Myometrial cell (primary cell): ENCODE measurements at places on chromosomes 2 and 18. TPM values are rescaled to one million over a fixed set of nuclear protein-coding genes. Genes with fewer than 3 reads are reported as not detected.

SKA1 gene
- total RNA-seq: 21.1 and 34.3 TPM in 2 replicates

MC2R gene
- not detected in 2 replicates for total RNA-seq

STON1 gene
- 15.0 and 19.7 TPM in 2 replicates for total RNA-seq

NT5C1B gene
- total RNA-seq: not detected in 2 replicates

DNAJC5G gene
- not detected in 2 replicates for total RNA-seq

ABCB11 gene
- not detected in 2 replicates for total RNA-seq

RAB6C gene
- not detected in 2 replicates for total RNA-seq

CD207 gene
- not detected in 2 replicates for total RNA-seq

TSHZ1 gene
- total RNA-seq: 5.2 and 5.7 TPM in 2 replicates

IAH1 gene
- 88.5 and 98.9 TPM in 2 replicates for total RNA-seq

BAZ2B gene
- total RNA-seq: 22.5 and 23.4 TPM in 2 replicates

SCN9A gene
- total RNA-seq: 15.0 and 15.2 TPM in 2 replicates

PRSS56 gene
- not detected in 2 replicates for total RNA-seq

CPLX4 gene
- not detected in 2 replicates for total RNA-seq

NPHP1 gene
- 4.3 and 6.7 TPM in 2 replicates for total RNA-seq

UNC80 gene
- not detected in 2 replicates for total RNA-seq

MARCO gene
- total RNA-seq: not detected in 2 replicates

VWC2L gene
- total RNA-seq: not detected in 2 replicates

ASB18 gene
- not detected in 2 replicates for total RNA-seq

DUSP19 gene
- 1.4 and 5.8 TPM in 2 replicates for total RNA-seq

DLX2 gene
- total RNA-seq: not detected in 2 replicates

HOXD11 gene
- total RNA-seq: 6.6 and 9.4 TPM in 2 replicates

SF3B6 gene
- total RNA-seq: 155 and 179 TPM in 2 replicates

SPC25 gene
- 11.8 and 14.7 TPM in 2 replicates for total RNA-seq

MRO gene
- not detected in 2 replicates for total RNA-seq

EVA1A gene
- 14.5 and 19.0 TPM in 2 replicates for total RNA-seq

C1QL2 gene
- not detected in 2 replicates for total RNA-seq

GLI2 gene
- total RNA-seq: 4.1 and 4.9 TPM in 2 replicates

E2F6 gene
- 8.6 and 16.3 TPM in 2 replicates for total RNA-seq

TCF4 gene
- total RNA-seq: 34.0 and 34.9 TPM in 2 replicates

ANO7 gene
- 0.29 TPM in 1 of 2 replicates, not detected in the other for total RNA-seq

GPR35 gene
- total RNA-seq: not detected in 2 replicates

SCYGR7 gene
- total RNA-seq: not detected in 2 replicates

GALNT3 gene
- 0.18 and 1.2 TPM in 2 replicates for total RNA-seq

ZDBF2 gene
- 4.4 and 4.9 TPM in 2 replicates for total RNA-seq

TBR1 gene
- total RNA-seq: not detected in 2 replicates

SIGLEC15 gene
- 6.0 TPM in 1 of 2 replicates, not detected in the other for total RNA-seq

DTNA gene
- total RNA-seq: 9.0 and 21.3 TPM in 2 replicates

CCL20 gene
- total RNA-seq: 0.18 and 0.86 TPM in 2 replicates

C18orf54 gene
- total RNA-seq: 3.9 and 4.3 TPM in 2 replicates

HOXD10 gene
- total RNA-seq: 2.0 and 3.4 TPM in 2 replicates

RASGRP3 gene
- 2.3 and 4.8 TPM in 2 replicates for total RNA-seq

SERPINB11 gene
- not detected in 2 replicates for total RNA-seq

COL4A4 gene
- not detected in 2 replicates for total RNA-seq
